CD14-positive monocyte (primary cell): ENCODE measurements at places on chromosomes 5 and 9. TPM values are rescaled to one million over a fixed set of nuclear protein-coding genes. Genes with fewer than 3 reads are reported as not detected.

GRCh38 chr9:18433620-18434019 is 40.3 kb upstream of the ADAMTSL1 start:
- DNase-seq = no peak

The CAVIN4 gene
- polyA plus RNA-seq = not detected

GRCh38 chr5:134525683-134526482 is 413 bp downstream of the JADE2 start:
- peak; percentile 49 for DNase-seq

The PDE6A gene
- not detected for polyA plus RNA-seq

The LYRM7 gene
- polyA plus RNA-seq = 3.2 TPM

- DNase-seq = no peak
Observed at GRCh38 chr9:128001779-128002298, 21.1 kb upstream of the EEIG1 start.

DNA sequence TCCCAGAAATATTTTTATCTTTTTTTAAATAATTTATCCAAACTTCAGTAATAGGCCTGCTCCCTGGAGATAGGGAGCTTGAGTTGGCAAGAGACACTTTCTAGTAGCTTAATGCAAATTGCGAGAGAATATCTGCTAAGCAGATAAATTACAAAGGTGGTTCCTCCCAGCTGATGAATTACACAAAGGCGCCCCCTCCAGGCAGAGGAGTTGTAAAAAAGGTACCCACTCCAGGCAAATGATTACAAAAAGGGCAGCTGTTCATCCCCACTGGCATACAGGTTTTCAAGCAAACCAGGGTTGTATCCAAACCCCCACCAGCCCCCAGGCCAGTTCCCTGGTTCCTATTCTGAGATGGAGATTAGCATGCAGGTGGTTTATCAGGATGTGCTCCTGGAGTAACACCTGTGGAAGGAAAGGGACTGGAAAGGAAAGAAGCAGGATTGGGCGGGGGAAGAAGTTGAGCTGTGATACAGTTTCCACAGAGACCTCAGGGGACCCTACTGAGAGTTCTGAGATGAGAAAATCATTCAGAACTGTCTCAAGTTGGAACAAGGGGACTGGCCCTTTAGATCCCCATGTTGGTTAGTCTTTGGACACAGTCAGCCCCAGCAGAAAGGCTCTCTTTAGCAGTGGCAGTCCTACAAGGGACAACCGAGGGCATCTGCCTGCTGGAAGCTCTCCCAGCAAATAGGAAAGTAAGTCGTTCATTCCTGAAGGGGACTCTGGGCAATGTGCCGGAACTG is 25.5 kb downstream of the ESM1 start:
- no peak for DNase-seq

- no peak for DNase-seq
Observed at GRCh38 chr5:66646570-66646969, 50.4 kb downstream of the MAST4 start.

The WNK2 gene
- not detected for polyA plus RNA-seq

The BTNL8 gene
- 0.50 TPM for polyA plus RNA-seq

DNA sequence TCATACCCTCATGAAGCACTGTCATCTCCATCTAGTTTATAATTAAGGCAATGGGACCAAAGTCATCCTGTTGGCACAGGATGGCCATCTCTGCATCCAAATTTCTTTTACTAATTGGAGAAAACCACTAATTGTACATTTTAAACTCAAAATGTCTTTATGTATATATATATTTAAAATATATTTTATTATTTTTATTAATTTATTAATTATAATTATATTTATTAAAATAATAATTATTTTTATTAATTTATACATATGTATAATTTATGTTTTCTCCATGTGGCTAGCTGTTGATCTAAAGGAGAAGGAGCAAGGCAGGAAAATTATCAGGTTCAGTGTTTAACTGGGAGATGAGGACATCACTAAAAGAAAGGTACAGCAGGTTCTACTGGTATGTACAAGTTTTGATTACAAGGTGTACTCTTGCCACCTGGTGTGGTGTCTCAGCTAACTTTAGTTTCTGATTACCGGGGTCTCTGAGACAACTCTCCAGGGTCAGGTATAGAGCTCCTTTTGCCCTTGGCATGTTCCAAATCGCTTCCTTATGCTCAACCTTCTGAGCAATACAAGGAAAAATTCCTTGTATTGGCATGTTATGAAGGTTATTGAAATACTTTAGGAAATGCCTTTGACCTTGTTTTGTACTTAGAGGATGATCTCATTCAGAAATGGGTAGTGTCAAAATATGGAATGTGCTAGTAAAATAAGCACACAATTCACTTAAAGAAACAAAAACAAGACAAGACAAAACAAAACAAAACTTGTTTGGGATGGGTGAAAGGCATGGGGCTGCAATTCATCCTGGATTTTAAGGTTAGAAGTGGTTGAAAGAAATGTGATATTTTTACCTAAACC is 79.6 kb downstream of the GHR start:
- DNase-seq = no peak

DNA sequence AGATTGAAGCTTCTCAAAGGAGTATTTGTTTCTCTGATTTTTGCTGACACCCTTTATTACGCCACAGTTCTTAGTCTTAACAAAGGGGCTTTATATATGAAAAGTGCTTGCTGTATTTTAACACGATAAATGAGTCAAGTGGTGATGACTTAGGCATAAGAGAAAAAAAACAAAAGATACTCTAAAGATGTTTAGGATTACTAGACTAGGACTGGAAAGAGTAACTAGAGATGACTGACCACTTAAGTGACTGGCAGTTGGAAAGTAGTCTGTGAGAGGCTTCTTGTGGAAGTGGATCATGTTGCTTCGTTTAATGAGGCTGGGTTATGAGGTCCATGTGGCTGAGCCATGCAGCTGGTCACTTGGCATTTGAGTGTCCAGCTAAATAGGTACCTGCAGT is 69.4 kb upstream of the ACTBL2 start:
- no peak for DNase-seq

GRCh38 chr5:137754961-137755762 is 999 bp upstream of the HNRNPA0 start:
- no peak for DNase-seq

DNA sequence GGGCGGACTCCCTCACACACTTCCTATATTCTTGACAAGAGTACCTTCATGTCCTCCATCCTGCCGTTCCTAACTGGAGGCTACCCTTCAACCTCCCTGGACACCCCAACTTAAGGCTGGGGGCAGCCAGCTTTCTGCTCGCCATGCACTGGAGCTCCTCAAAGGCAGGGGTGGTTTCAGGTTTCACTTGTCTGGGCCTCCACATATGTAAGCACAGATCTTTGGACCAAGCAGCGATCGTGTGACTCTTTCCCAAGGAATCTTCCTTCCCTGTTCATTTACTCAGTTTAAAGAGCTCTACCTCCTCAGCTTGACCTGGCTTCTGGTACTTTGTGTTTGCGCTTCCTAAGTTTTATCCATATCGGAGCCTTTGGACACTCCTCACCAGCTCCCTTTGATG is 34.2 kb upstream of the TRPC7 start:
- no peak for DNase-seq

- no peak for DNase-seq
Observed at GRCh38 chr5:54037205-54037604, 273.2 kb downstream of the ARL15 start.

The PTTG1 gene
- polyA plus RNA-seq = 1.1 and 3.6 TPM in 2 replicates

GRCh38 chr5:171848486-171848885 is 62.9 kb downstream of the SMIM23 start:
- no peak for DNase-seq

The LVRN gene
- polyA plus RNA-seq = not detected

DNA sequence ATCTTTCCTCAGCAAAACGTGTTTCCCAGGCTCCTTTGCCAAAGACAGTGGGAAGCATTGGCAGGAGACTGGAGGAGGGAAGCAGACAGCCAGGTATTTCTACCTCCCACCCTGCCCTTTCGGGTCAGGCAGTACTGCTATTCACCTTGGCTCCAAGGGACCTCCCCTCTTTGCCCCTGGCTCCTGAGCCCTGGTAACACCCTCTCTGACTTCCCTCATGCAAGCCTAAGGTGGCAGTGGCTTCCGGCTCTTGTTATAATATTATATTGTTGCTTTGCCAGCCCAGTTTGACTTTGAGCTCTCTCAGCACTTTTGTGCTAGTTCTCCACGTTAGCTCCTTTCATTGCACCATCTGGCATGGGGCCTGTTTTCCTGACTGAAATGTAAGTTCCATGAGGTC is 81.6 kb upstream of the IFNK start:
- no peak for DNase-seq

GRCh38 chr5:164057121-164057520 is 551.7 kb downstream of the MAT2B start:
- DNase-seq = no peak

GRCh38 chr5:100615362-100615761 is 80.2 kb downstream of the FAM174A start:
- no peak for DNase-seq

GRCh38 chr5:157748760-157749461 is 5.4 kb downstream of the LSM11 start:
- no peak for DNase-seq

The HTR1A gene
- polyA plus RNA-seq = not detected

DNA sequence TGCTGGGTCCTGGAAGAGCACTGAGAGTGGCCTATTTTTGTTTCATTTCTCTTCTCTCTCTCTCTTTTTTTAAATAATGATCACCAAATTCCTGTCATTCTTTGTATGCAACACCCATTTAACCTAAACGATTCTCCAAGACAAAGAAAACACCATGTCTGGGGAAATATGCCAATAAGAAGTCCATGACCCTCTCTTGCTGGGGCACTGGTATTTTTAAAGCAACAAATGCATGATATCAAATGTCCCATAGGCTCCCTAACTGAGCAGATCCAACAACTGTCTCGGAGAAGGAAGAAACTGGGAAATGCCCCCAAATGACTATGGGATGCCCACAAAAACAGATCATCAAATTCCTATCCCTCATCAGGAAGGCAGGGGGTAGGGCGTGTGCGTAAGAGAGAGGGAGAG is 567.4 kb downstream of the CCDC171 start:
- no peak for DNase-seq

DNA sequence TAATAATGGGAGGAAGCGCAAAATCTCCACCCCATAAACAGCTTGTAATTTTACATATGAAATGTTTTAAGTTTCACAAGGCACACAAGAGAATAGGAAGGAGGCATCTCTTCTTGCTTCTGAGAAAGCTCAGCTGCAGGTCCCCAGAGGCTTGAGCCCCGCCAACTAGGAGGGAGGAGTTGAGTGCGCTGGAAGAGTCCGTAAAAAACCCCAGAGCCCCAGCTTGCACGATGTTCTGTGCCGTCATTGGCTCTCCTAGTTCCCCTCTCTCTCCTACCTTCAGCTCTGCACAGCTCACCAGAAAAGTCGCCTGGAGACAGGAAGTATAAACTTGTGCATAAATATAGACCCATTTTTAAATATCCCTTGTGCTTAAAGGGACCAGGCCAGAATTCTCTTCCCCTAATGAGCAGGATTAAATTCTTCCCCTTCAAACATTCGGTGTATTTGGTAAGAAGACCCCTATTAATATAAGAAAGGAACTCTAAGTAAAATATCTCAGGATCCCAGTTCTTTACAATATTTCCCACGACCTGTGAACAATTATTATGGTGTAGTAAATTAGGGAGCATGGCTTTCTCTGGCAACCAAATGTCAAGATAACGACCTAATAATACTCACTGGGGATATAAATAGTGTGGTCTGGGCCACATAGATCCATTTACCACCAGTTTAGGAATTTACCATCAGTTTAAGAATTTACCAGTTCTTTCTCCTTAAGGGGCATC is 13.7 kb downstream of the GLRX start:
- peak; percentile 79 for DNase-seq

- no peak for DNase-seq
Observed at GRCh38 chr5:139895647-139896046, 100.0 kb downstream of the PSD2 start.

- DNase-seq = no peak
Observed at GRCh38 chr5:108061941-108062340, 320.0 kb downstream of the FBXL17 start.

- DNase-seq = no peak
Observed at GRCh38 chr9:115114546-115114945, 3.4 kb downstream of the TNC start.

The MSH3 gene
- polyA plus RNA-seq = 9.9 TPM

DNA sequence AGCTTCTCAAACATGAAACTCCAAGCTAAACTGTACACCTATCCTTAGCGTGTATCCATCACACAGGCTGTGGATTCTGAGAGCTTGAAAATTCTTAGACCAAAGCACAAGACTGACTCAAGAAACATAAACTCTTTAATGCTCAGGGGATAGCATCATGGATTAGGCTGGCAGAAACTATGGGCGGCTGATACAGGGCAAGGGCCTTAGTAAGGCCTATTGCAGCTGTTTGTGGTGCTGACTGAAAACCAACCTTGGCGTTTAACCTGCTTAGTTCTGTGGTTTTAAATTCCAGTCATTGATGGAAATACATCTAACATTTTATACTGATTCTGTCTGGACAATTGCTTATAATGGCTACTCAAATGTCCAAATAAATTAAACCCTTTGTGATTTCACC is 183.7 kb downstream of the TLR4 start:
- no peak for DNase-seq

The HAPLN1 gene
- not detected for polyA plus RNA-seq

The SPEF2 gene
- polyA plus RNA-seq = 0.48 TPM
